Posterior vena cava (tissue), 2 donors: ENCODE measurements at places on chromosomes 7 and 10. TPM values are rescaled to one million over a fixed set of nuclear protein-coding genes. Genes with fewer than 3 reads are reported as not detected.

GRCh38 chr7:2723138-2723850 is 35.3 kb downstream of the AMZ1 start:
- DNase-seq = peak; percentile 76

DNA sequence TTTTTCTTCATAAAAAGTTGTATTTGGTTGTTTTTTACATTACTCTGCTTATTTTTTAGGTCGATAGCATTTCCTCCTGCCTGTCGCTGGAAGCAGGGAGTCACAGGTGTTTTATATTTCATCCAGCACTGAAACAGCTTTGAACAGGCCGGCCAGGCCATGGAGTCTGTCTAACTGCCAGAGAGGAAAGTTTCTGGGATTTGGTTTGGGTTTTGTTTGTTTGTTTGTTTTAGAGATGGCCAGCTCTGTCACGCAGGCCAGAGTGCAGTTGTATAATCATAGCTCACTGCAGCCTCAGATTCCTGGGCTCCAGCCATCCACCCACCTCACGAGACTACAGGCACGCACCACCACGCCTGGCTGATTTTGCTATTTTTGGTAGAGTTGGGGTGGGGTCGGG is 23.4 kb downstream of the PROSER2 start:
- DNase-seq = no peak

- DNase-seq = no peak
Measured at GRCh38 chr7:122064971-122065370, 79.1 kb downstream of the AASS start.

DNA sequence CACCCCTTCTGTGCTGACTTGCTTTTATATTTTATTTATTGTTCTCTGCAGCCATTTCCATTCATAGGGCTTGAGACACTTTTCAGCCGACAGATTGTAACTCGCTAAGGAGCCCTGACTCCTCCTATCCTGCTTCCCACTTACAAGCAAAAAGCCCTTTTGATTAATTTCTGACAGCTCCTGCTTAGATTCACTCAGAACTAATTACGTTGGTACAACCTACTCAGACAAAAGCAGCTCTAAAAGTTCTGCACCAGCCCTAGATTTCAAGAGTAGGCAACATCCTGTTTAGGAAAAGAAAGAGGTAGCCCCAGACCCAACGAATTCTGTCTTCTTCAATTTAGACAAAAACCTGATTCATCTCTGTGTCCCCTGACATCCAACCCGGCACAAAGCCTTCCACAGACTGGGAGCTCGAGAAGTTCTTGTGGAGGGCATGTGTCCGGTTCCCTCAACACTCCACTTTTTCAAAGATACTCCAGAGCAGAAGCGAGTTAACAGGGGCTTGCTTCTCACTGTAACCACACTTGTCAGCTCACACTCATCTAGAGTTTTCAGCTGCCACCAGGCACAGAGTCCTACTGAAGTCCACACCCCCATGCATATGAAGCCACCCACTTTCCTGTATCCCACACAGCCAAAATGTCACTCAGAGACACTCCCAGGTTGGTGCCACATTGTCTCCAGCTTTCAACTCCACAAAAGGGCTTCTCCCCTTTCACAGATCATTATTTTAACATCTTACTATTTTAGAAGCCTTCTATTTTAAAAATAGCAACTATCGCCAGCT is 113.6 kb upstream of the NFE2L3 start:
- no peak for DNase-seq

DNA sequence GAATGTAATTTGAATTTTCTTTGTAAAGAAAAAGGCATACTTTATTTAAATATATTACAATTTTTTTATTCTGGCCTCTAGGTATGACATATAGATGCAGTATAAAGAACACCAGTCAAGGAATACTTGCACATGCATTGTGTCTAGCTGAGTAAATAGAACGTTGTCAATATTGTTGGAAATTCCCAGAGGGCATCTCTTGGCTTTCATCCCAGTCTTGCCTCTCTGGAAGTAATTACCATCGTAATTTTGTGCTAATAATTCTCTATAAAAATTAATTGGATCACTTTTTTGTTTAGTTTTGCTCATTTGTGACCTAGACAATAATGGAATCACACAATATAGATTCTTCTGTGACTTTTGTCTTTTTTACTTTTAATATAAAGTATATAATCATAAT is 1052.3 kb upstream of the CELF2 start:
- no peak for DNase-seq

SSMEM1 gene
- total RNA-seq = not detected

KLF14 gene
- 0.23 TPM for total RNA-seq

GRCh38 chr10:49678827-49679479 is 498 bp upstream of the C10orf53 start:
- DNase-seq = no peak
